Kidney (tissue), 22 donors: ENCODE measurements at places on chromosomes 4 and X. TPM values are rescaled to one million over a fixed set of nuclear protein-coding genes. Genes with fewer than 3 reads are reported as not detected.

- no peak for DNase-seq
Measured at GRCh38 chr4:165454426-165454825, 75.6 kb downstream of the CPE start.

GRCh38 chrX:115957862-115958490 is 212.6 kb upstream of the AGTR2 start:
- DNase-seq, result peak; percentile 13

DNA sequence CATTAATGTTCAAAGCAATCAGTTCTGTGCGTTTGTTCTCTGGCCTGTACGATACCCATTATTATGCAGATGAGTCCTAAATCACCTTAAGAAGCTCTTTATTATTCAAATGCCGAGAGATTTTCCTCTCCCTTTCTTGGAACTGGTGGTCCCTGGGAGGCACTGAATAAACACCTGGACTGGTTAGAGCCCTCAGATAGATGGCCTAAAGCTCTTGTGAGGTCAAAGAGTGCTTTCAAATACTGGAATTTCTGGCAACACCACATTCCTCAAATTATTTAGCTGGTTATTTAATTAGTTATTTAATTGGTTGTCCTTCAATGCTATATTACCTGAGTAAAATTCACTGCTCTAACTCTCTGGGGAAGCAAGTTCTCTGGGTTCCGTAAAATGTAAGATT is 3.0 kb downstream of the ARHGEF38 start:
- no peak for DNase-seq

GRCh38 chrX:14899607-14900006 is 26.4 kb downstream of the MOSPD2 start:
- peak; percentile 8 for DNase-seq

Gene KCTD8
- 0.62 TPM for polyA plus RNA-seq

GRCh38 chr4:40299126-40299525 is 36.0 kb upstream of the CHRNA9 start:
- DNase-seq, result no peak

DNA sequence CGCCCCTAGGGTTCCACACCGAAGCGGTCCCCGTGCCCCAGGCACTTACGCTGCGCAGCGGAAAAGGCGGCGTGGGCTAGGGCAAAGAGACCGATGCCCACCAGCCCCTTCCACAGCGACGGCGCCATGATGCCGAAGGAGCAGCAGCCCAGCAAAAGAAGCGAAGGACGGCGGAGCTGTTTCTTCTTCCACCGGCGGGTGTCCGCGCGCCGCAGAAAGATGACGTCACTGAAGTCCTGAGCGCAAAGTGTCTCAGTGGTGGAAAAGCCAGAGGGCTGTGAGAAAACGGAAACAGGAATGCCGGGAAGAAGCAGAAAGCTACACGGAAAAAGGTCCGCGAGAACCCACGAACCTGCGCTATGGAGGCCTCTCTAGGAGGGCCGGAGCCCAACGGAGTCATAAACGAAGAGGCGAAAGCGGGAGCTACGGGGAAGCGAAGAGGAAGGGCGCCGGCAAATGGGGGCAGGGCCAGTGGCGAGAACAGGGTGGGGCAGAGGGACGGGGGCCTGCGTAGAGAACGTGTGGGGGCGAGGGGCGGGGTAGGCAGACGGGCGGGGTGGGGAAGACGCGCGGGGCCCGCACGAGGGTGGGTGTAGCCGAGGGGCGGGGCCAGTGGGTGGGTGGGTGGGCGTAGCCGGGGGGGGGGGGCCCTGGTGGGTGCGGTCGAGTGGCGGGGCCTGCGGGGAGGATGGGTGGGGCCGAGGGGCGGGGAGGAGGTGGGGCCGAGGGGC is at the start of gene MMGT1:
TSS of gene MMGT1 (minus strand) at position 441 of the 731 bp plus-strand sequence. CDS start at position 128, 313 bp downstream.
- peak; percentile 93 for DNase-seq

DNA sequence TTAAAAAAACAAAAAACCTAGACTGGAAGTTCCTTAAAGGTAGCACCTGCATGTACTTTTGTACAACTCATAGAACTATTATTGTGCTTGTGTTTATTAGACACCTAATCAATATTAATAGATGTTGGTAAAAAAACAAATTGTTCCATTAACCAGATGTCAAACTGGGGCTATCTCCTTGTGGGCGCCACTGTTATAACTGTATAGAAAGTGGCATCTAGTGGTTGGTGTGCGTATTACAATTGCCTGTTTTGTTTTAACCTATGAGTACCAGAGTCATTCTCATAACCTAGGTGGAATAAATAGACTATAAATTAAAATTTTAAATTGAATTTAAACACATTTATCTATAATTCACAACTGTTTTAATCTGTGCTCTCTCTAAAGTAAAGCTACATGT is 97.4 kb downstream of the COL4A5 start:
- no peak for DNase-seq

DNA sequence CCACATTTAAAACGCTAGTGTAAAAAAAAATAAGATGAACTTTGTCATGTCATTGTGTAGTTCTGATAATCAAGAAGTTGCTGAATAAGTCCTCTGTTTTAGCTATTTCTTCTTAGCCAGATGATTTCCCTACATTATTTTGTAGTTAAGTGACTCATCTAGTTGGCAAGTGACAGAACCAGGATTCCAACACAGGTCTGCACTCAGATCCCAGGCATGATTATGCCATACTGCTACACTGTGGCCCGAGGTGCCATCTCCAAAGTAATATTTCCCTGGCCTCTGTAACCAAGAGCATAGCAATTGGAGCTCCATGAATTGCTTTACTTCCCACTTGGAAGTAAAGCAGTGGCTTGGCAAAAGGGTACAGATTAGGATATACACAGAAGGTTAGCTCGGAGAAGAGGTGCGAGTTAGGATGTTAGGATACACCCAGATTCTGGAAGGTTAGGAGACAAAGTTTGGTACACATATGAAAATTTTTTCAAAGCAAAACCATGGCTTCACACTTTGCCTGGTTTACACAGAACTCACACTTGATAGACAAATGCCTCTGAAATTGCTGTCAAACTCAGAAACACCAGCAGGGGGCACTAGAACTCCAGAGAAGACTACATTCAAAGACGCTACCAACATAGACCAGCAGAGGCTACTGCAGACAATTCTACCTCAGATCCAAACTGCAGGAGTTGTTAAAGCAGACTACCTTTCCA is 41.4 kb downstream of the SRPX2 start:
- peak; percentile 75 for DNase-seq
